Activated CD8-positive, alpha-beta T cell treated with anti-CD3 and anti-CD28 coated beads, Interleukin-2, amount 10 ng/mL, durations not matched to agents 7 days and 5 days (primary cell): ENCODE measurements at places on chromosomes 1 and 21. TPM values are rescaled to one million over a fixed set of nuclear protein-coding genes. Genes with fewer than 3 reads are reported as not detected.

- H3K27me3 ChIP-seq = peaks cover 38% of the 10 kb centered on the region
- no peak overlapping the region for H3K27ac ChIP-seq
- no peak overlapping the region for H3K4me3 ChIP-seq
- no peaks in the 10 kb centered on the region for H3K4me1 ChIP-seq
Observed at GRCh38 chr1:38783640-38784229, 75.8 kb downstream of the RRAGC start.

Gene ANKRD65
- total RNA-seq = not detected

Gene LAMB3
- 0.78 TPM for total RNA-seq

DNA sequence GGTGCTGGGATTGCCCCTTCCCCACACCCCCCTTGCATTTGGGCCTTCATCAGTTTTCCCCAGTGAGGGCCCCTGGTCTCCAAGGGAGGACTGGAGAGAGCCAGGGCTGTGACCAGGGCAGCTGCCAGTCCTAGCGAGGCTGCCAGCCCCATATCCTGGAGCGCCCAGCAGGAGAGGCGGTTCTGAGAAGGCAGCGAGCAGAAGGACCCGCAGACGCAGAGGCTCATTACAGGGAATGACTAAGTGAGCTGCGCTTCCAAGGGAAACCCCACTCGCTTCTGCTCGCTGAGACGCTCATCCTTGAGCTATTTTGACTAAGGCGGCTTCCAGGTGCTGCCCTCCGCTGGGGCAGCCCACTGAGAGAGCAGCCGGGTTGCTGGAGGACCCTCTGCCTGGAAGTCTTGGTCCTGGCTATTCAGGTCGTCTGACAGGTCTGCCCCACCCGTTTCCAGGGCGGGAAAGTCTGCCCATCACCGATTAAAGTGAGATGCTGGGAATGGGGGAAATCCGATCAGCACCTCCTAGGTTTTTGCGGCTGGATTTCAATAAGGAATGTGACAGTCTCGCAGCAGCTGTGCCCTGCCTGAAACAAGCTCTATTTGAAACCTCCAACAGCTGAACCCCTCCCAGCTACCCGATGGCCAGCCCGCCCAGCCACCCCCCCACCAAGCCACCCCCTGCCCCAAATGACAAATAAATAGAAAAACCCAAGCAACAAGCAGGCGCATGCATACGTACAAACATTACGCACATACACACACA is 2.8 kb downstream of the KCNN3 start:
- no peaks in the 10 kb centered on the region for H3K36me3 ChIP-seq
- peaks cover 29% of the 10 kb centered on the region for H3K27me3 ChIP-seq
- DNase-seq = no peak
- H3K4me1 ChIP-seq = peaks cover 35% of the 10 kb centered on the region
- H3K4me3 ChIP-seq = no peak overlapping the region

DNA sequence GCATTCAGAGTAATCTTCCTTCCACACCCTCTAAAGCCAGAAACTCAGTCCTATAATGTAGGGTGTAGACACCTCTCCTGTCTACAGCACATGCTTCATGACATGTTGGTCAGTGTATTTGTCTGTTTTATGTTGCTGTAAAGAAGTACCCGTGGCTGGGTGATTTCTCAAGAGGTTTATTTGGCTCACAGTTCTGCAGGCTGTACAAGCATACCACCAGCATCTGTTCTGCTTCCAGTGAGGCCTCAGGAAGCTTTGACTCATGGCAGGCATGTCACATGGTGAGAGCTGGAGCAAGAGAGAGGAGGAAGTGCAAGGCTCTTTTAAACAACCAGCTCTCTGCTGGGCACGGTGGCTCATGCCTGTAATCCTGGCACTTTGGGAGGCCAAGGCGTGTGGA is 12.1 kb downstream of the PLOD1 start:
- H3K27me3 ChIP-seq = no peaks in the 10 kb centered on the region
- H3K4me1 ChIP-seq = peaks cover 2% of the 10 kb centered on the region
- DNase-seq = no peak
- no peak overlapping the region for H3K4me3 ChIP-seq
- H3K36me3 ChIP-seq = peaks cover 22% of the 10 kb centered on the region

Gene CELA3B
- not detected for total RNA-seq

DNA sequence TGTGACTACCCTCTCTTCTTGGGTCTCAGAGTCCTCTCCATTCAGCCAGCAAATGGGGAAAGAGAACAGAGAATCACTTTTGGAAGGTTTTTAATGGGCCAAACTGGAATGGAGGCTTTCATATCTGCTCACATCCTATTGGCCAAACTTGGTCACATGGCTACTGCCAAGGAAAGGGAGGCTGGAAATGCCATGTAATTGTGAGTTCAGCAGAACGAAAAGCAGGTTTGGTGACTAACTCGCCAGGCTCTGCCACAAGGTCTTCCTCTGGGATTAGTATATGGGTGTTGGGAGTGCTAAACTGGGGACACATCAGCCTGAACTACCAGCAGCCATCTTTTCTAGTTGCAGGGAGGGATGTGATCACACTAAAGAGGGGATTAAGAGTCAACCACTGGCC is 19.2 kb downstream of the RD3 start:
- H3K27me3 ChIP-seq = peaks cover 26% of the 10 kb centered on the region
- H3K4me3 ChIP-seq = no peak overlapping the region
- no peak overlapping the region for H3K27ac ChIP-seq
- no peak for DNase-seq
- H3K4me1 ChIP-seq = no peaks in the 10 kb centered on the region

- no peak overlapping the region for H3K27ac ChIP-seq
- H3K27me3 ChIP-seq = no peaks in the 10 kb centered on the region
- H3K36me3 ChIP-seq = no peaks in the 10 kb centered on the region
- DNase-seq = no peak
- H3K4me1 ChIP-seq = no peaks in the 10 kb centered on the region
- H3K4me3 ChIP-seq = no peak overlapping the region
Observed at GRCh38 chr1:55703726-55704363, 488.7 kb upstream of the USP24 start.

DNA sequence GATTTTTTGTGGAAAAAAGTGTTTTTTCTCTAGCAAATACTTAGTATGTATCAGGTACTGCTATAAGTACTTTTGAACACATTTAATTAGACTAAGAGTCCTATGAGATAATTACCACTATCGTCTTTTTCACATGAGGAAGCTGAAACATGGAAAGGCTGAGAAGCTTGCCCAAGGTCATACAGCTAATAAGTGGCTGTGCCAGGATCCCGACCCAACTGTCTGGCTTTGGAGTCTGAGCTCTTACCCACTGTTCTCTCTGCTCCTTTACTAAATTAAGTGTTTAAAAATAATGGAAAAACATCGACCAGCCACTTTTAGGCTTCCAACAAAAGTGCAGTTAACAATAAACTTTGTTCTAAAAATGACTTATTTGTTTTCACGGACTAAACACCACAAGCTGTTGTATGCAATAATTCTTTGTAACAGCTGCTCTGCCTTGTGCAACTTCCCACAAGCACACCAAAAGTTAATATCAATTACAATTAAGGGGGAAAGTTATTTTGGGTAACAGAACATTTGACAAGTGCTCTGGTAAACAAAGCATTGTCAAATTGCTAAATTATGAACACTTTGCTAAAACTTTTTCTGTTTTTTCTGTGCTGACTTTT is 75.7 kb downstream of the CRB1 start:
- DNase-seq = no peak
- H3K27me3 ChIP-seq = peaks cover 7% of the 10 kb centered on the region
- no peak overlapping the region for H3K4me3 ChIP-seq
- H3K36me3 ChIP-seq = no peaks in the 10 kb centered on the region
- peaks cover 15% of the 10 kb centered on the region for H3K4me1 ChIP-seq

Gene C1orf226
- not detected for total RNA-seq

GRCh38 chr1:26597629-26598039 is 68.1 kb downstream of the RPS6KA1 start:
- peaks cover 2% of the 10 kb centered on the region for H3K27me3 ChIP-seq
- no peaks in the 10 kb centered on the region for H3K36me3 ChIP-seq
- peaks cover 20% of the 10 kb centered on the region for H3K4me1 ChIP-seq
- no peak for DNase-seq

GRCh38 chr21:16908077-16908476 is 604.8 kb upstream of the CXADR start:
- H3K27ac ChIP-seq = no peak overlapping the region
- H3K4me1 ChIP-seq = no peaks in the 10 kb centered on the region
- no peak for DNase-seq
- no peaks in the 10 kb centered on the region for H3K36me3 ChIP-seq
- no peaks in the 10 kb centered on the region for H3K27me3 ChIP-seq
- no peak overlapping the region for H3K4me3 ChIP-seq

Gene STMN1
- 740 TPM for total RNA-seq

Gene FCRLA
- total RNA-seq = not detected

DNA sequence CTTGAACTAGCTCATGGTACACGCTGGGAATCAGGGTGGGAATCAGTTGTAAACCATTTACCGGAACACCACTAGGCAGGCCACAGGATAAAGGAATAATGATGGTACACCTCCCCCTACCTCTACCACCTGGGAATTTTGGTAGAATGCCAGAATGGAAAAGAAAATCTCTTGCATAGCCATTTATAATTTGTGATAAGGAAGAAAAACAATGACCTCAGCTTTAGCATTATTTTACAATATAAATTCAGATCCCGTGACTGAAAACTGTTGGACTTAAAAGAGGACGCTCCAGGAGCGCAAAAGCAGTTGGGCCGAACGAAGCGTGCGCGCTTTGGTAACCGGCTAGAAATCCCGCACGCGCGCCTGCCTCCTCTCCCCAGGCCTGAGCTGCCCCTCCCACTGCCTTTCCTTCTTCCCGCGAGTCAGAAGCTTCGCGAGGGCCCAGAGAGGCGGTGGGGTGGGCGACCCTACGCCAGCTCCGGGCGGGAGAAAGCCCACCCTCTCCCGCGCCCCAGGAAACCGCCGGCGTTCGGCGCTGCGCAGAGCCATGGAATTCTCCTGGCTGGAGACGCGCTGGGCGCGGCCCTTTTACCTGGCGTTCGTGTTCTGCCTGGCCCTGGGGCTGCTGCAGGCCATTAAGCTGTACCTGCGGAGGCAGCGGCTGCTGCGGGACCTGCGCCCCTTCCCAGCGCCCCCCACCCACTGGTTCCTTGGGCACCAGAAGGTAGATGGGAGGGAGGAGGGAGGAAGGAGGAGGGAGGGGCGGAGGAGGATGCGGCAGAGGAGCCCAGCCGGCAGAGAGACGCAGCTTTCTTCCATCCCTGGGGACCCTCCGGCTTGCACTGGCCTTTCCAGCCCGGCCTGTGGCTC is at the start of gene CYP4X1:
Gene CYP4X1, plus strand, starts transcription at position 402 of the 873 bp plus-strand sequence. Its CDS starts 149 bp downstream, at position 551.
- no peak within 1 kb of the TSS for H3K4me3 ChIP-seq
- DNase-seq = no peak
- peaks cover 34% of the 10 kb centered on the region for H3K27me3 ChIP-seq
- no peaks in the 10 kb centered on the region for H3K4me1 ChIP-seq

DNA sequence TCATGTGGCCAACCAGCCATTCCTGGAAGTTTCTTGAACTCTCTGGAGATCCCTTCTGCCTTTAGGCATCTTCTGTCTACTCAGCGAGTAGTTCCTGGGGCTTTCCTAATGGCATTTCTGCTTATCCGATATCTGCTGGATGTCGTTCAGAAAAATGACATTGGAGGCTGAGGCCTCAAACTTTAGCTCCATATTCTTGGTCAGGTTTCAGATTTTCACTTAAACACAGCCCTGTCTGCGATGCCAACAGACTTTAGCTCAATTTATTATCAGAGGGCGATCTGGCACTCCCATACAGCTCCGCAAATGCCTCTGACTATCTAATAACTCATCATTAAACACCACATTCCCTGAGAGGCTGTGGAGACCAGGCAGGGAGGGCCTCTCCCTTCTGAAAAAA is 46.3 kb upstream of the ETS2 start:
- no peaks in the 10 kb centered on the region for H3K36me3 ChIP-seq
- no peak overlapping the region for H3K4me3 ChIP-seq
- H3K4me1 ChIP-seq = peaks cover 9% of the 10 kb centered on the region

Gene SLC1A7
- not detected for total RNA-seq

DNA sequence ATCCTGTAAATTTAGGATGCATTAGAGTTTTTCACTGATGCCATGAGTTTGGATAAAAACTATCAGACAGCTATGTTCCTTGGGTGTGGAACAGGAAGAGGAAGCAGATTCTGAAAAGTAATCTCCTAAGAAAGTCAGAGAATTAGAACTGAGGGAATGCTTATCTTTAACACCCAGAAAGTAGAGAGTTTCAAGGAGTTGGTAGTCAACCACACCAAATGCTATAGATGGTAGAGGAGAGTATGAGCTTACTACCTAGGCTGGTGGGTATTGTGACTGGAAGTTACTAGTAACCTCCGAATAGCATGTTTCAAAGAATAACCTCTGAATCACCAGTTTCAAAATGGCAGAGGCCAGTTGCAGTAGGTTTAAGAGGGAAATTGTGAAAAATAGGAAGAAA is 288.0 kb downstream of the HMCN1 start:
- no peaks in the 10 kb centered on the region for H3K27me3 ChIP-seq
- no peak for DNase-seq
- H3K4me3 ChIP-seq = no peak overlapping the region
- H3K36me3 ChIP-seq = no peaks in the 10 kb centered on the region
- H3K4me1 ChIP-seq = no peaks in the 10 kb centered on the region

Gene FAM78B
- 0.16 TPM for total RNA-seq

GRCh38 chr21:38958323-38958705 is 152.6 kb downstream of the ETS2 start:
- no peak for DNase-seq
- no peak overlapping the region for H3K27ac ChIP-seq
- no peaks in the 10 kb centered on the region for H3K27me3 ChIP-seq
